ENCODE measurements at places on chromosomes 7 and 10.
A peak's percentile ranks its signal among the peaks of the same experiment; 100 is the strongest.

GRCh38 chr7:158614700-158615099, 27.1 kb upstream of the PTPRN2 start:
- DNase-seq, result no peak

GRCh38 chr10:5563991-5564536, 39.3 kb downstream of the CALML3 start:
- peak; percentile 43 for DNase-seq

DNA sequence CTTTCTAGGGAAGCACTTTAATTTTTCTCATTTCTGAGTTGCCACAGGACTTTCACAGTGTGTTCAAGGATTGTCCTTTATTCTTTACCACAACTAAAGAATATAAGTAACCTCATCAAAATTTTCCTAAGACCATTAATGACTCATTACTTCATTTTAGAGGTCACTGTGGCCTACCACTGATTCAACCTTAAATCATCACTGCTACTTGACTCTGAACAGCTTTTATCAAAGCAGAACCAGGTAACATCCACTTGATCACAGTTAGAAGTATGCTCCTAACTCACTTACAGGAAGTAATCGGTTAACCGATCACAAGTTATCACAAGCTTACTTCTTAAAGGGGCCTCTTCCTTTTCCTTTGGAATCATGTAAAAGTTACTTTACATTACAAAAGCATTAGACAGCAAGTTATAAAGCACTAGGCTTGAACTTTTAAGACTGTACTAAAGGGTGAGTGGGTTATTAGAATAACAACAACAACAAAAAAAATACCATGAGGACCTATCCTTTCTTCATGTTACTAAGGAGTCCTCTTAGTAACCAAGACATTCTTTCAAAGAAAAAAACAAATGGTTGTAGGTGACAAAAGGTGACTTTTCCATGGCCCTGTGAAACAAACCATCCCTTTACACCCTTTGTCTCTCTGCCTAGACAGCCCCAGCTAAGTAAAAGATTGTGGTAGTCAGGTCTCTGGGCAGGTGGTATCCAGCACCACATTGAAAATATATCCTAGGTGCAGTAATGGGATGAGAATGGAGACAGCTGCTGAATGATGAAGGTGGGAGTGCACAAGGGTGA, 40.0 kb upstream of the PDK4 start:
- DNase-seq, result no peak

DNA sequence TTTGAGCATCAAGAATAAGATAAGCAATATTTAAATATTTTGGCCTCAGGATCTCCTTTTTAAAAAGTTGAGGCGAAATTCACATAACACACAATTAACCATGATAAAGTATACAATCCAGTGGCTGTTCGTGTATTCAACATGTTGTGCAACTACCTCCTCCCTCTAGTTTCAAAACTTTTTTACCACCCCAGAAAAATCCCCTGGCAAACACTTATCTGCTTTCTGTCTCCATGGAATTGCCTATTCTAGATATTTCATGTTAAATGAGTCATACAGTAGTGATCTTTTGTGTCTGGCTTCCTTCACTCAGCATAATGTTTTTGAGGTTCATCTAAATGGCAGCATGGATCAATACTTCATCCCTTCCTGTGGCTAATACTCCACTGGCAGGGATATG, 31.8 kb upstream of the IL15RA start:
- DNase-seq, result no peak

DNA sequence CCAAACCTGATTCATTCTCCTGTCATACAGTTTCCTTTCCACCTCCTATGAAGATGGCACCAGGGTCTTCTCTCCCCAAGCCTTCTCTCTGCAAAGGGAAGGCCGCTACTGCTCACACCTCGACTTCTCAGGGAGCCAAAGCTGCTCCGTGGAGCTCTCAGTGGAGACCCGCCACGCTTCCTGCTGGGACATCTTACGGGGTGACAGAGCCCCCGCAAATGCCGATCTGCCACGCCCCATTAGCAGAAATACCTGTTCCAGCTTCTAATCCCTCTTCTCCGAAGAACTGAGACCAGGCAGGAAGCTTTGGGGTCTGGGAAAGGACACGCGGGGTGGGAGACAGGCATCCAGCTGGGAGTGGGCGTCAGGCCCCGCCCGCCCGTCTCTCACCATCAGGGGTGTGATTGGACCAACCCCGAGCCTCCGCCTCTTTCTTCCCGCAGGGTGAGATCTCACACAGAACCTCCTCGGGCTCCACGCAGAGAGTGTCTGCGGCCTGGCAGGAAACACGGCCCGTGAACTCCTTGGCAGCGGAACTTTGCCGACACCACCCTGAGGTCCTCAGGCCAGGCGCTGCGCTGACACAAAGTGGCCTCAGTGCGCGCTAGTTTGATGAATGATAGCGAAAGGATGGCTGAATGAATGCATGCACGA, 12.0 kb upstream of the CALML5 start:
- DNase-seq, result no peak

DNA sequence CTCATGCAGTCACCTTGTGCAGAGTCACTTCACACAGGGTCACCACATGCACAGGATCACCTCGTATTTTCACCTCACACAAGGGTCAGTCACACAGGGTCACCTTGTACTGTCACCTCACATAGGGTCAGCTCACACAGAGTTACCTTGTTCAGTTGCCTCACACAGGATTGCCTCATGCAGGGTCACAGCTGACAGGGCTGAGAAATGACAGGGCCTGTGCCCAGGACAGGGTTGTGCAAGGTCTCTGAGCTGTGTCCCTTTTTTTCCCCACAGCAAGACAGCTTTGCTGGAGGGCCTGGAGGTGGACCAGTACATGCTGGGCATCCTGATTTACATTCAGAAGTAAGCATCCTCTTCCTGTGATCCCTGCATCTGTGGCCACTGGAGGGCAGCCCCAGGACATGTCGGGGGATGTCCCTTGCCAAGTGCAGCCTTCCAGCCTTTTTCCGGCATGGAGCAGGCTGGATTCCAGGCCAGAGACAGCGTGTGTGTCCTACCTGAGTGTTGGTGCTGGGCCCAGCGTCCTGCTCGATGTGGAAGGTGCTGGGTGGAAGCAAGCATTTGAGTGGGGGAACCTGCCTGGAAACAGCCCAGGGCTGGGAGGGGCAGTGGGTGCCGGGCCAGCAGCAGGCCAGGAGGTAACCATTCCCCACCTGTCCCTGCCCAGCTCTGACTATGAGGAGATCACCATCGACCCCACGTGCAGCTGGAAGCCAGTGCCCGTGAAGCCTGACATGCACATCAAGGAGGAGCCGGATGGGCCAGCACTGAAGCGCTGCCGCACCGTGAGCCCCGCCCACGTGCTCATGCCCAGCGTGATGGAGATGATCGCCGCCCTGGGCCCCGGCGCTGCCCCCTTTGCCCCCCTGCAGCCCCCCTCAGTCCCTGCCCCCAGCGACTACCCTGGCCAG, 16.3 kb downstream of the ZMIZ2 start:
- DNase-seq, result no peak

DNA sequence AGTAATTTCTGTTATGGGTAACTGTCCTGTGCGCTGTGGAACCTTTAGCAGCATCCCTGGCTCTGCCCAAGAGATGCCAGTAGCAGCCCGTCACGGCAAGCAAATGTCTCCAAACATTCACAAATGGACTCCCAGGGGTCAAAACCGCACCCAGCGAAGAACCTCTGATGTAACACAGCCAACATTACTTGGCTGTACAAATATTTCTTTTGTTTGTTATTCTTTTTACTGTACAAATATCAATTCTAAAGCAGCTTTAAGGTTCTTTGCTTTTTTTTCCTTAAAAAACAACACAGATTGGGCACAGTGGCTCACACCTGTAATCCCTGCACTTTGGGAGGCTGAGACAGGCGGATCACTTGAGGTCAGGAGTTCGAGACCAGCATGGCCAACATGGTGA, 182.5 kb downstream of the KMT2E start:
- no peak for DNase-seq

GRCh38 chr10:129156406-129156805, 310.6 kb upstream of the MGMT start:
- DNase-seq, result no peak

DNA sequence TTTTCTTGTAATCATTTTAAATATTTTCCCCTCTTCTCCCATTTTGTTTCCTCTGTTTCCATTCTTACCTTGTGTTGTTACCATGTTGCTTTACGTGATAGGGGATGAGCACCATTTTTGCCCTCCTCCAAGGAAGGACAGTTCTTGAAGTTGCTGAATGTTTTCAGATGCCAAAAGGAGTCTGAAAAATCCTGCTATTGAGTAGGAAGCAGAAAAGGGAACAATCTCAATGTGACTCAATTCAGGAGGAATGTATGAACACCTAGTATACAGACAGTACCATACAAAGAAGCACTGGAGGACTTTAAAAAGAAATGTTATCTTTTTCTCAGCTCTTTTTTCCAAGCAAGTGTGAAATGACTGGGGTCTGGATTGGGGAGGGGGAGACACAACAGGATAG, 5.1 kb upstream of the NAMPT start:
- no peak for DNase-seq

GRCh38 chr7:121343302-121343701, 14.5 kb downstream of the WNT16 start:
- DNase-seq, result no peak

- DNase-seq, result no peak
Observed at GRCh38 chr7:35551321-35552081, 143.4 kb downstream of the HERPUD2 start.

- no peak for DNase-seq
Observed at GRCh38 chr7:128739990-128740682, 977 bp downstream of the CALU start.

- DNase-seq, result no peak
Observed at GRCh38 chr10:21797984-21798765, 205.4 kb downstream of the DNAJC1 start.

DNA sequence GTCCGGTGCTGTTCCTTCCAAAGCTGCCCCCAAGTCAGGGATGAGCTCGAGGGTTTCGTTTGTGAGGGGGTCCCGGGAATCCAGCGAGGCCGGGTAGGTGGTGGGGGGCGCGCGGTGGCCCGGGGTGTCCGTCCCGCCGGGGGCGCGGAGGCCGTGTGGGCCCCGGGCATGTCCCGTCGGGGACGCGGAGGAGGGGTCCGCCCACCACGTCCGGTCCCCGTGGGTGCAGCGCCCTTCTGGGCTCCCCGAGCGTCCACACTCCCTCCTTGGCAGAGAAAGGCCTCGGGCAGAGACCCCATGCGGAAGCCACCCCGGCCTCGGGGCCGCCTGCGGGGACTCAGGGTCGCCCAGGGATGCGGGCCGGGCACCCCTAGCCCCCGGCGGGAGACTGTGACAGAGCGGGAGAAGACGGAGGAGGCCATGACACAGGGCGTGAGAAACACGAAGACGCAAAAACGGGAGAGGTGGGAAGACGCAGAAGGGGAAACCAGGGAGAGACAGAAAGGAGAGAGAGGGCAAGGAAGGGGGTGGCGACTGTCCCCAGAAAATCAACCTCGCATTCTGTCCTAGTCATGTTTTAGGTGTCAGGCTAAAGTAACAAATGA, 640 bp upstream of the ZNF425 start:
- peak; percentile 51 for DNase-seq

DNA sequence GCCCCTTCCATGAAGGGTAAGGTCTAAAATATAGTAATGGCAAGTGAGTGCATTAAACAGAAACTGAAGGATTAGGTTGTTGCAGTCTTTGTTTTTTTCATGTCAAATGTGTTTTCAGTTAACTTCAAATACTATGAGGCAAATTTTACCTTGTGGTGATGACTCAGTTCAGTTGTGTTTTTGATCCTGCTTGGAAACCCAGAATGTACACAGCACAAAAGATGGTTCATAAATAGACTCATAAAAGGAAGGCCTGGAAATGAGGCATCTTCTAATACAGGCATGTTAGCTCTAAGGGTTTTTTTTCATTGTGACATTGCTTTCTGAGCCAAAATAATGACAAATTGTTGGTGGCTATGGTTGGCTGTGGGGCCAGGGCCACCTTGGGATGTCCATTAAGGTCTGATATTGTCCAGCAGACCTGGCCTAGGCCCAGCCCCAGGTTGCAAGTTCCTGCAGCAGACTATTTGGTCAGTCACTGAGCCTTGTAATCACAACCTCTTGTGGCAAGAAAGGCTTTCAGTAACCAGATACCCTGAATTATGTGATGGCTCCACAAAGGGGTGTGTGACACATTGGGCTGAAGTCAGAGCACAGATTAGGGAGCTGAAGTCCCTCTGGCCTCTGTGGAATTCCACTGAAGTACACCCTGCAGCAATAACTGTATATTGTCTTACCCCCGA, 69.0 kb upstream of the SAMD8 start:
- no peak for DNase-seq

DNA sequence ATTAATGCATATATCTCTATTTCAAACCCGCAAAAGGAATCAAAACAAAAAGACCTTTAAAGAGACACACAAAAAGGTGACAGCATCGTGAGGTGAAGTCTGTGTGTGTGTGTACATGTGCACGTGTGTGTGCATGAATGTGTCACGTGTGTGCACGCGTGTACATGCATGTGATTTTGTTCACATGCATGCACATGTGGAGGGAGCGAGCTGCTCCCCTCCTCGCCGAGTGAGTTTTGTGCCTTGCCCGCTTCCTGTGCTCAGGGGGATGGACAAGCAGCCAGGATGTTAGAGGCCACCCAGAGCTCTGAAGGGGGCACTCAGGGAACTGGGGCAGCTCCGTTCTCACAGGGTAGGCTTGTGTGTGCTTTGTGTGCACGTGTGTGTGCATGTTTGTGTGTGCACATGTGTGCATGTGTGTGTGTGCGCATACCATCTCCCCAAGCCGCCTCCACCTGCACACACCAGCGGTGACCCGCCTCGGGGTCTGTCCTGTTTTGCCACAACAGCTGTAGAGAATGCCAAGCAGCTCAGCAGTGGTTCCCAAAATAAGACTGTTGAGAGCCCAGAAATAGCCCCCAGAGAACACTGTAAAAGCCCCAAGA, 191.2 kb downstream of the PTPRN2 start:
- no peak for DNase-seq

GRCh38 chr10:119680650-119681081, 29.5 kb downstream of the BAG3 start:
- DNase-seq, result no peak

DNA sequence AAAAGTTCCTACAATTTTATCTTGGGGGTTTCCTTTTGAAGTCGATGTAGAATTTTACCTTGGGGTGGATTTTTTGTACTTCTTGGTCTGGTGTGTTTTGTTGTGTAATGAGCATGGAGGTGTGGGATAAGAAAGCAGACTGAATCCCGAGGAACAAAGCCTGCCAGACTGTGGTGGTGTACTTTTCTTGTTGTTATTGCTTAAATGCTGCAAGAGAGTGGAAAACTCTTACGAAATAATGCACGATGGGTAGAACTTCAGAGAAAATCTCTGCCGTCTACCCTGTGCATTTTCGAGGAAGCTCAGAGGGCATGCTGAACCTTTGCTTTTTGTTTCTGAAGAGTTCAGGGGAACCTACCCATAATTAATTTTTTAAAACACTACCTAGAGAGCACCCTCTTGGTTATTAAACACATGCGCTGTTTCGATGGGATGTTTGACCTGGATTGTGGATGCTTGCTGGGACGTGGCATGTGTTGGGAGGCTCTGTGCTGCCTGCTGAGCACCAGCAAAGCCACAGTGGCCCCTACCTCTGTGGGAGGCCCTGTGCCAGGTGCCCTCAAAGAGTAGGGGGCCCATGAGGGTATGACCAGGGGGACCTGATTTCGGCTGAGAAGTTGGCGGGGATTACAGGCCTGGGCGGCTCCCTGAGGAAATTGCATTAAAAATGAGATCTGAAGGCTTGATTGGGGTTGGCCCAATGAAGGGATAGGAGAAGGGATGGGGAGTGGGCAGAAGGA, 94.1 kb downstream of the TCF7L2 start:
- DNase-seq, result no peak

Measured in activated CD4-positive, alpha-beta T cell treated with anti-CD3 and anti-CD28 coated beads for 24 hours (primary cell).